ENCODE measurements at places on chromosomes 2 and 18.

DNA sequence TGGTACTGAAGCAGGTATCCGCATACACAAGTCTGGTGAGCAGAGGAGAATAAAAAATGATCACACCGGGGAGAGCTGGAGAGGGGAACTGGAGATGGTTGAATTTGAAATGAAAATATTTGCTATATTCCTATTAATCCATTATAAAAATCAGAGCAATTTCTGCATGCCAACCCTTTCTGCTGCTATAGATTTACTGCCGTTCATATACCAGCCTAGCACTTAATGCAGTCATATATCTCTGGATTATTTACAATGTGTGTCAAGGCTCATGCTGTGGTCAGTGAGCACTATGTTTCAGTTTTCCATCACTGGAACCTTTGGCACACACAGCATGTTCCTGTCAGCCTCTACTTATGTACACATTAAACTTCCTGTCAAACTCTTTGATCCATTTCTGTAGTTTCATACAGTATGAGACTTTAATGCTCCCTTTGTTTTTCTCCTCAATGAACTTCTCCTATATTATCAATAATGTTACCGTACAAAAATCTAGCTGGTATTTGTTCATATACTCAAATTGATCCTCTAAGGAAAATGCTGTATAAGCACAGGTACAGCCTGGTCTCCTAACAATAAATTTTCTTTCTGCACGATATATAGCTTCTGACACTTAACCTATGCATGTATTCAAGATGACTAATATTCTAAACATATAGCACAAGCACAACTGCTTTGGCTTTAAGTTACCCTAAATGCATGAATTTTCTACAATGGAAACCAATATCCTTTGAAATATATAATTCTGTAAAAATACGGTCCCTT lies 36.7 kb downstream of the FANCL start:
- DNase-seq = no peak

DNA sequence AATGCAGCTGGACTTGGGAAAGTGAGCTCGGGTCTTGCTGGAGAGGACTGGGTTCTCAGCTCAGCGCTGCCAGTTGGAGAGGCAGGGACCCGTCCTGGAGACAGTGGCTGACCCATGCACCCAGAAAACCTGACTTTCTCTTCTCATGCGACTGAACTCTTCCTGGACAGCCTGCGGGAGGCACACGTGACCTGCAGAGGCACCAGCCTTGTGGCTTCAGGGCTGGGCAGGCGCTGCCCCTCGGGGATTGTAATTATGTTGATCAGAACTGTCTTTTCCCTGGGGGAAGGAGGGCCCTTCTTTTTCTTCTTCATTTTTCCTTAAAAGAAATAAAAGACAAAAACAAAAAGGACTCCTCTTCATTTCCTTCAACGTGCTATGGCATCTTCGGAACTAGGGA lies 198.1 kb downstream of the VAPA start:
- no peak for DNase-seq

- no peak for DNase-seq
Observed at GRCh38 chr18:77572537-77572936, 322.9 kb downstream of the GALR1 start.

DNA sequence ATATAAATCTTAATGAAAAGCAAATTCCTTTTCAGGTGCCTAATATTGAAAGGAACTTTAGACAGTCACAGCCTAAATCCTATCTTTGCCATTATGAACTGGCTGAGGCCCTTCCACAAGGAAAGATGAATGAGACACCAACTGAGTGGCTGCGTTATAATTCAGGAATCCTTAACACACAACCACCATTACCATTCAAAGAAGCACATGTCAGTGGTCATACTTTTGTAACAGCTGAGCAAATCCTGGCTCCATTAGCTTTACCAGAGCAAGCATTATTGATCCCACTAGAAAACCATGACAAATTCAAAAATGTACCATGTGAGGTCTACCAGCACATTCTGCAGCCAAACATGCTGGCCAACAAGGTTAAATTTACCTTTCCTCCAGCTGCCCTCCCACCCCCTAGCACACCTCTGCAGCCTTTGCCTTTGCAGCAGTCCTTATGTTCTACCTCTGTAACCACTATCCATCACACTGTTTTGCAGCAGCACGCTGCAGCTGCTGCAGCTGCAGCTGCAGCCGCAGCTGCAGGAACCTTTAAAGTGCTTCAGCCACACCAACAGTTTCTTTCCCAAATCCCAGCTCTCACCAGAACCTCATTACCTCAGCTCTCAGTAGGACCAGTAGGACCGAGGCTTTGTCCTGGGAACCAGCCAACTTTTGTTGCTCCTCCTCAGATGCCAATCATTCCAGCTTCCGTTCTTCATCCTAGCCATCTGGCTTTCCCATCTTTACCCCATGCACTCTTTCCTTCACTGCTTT lies 340.1 kb downstream of the ZNF804A start:
- no peak for DNase-seq

GRCh38 chr2:112622528-112622849 lies 23.2 kb upstream of the SLC20A1 start:
- DNase-seq = no peak

DNA sequence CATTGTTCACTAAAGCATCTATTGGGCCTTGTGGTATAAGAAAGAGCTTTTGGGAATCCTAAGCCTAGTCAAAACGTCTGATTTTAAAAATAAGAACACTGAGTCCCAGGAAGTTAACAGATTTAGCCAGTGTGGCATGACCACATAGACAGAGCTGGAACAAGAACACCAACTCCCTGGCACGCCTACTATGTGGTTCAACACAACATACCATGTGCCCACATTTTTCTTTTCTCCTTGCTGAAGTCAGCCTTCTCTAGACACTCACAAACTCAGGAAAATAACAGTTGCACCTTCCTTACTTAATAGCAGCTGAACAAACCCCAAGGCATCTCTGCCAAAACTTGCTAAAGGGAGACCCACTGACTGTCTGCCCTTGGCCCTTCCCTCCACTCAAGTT lies 124.8 kb downstream of the C1D start:
- DNase-seq = no peak

DNA sequence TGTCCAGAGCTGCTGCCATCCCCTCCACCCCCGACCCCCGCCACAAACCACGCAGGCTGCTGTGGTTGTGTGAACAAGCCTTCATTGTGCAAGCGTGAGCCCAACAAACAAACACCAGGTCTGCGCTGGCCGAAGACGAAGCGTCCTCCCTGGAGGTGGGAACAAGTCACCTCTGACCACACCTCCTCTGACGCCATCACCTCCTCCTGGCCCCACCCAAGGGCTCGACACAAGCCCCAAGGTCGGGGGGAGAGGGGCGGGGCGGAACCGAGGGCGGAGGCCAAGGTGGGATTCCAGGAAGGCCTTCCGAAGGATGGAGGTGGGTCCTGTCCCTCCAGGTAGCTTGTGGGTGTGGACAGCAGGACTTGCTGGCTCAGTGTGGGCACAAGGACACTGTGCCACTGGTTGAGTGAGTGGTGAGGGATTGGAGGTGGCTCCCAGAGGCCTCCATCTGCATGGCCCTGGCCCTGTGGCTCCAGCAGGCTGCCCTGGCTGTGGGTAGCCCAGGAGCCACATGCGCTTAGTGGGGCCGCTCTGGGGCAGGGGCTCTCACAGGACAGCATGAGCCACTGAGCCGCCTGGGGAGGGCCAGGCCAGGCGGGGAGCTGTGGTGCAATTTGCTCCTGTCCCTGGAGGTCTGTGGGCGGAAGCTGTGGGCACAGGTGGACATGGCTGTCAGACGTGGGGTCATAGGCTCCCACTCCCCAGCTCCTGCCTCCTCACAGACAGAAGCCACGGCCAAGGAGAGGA lies 7.4 kb upstream of the GPR17 start:
- no peak for DNase-seq

DNA sequence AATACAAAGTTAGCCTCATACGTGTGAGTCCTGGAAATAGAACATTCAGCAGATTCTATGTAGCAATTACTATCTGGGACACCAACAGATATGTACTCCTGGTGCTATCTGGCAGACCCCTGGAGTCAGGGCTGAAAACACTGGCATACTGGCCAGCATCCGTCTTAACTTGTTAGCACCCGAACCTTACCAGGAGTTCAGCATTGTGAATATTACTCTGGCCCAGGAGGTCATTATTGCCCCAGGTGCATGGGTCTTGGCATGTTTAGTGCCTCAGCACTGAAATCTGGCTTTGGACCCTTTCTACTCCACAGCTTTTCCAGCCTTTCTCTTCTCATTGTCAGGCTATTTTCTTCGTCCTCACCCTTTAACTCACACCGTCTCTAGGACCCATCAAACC lies 11.9 kb upstream of the NDUFV2 start:
- DNase-seq = no peak

- no peak for DNase-seq
Observed at GRCh38 chr2:191173206-191173605, 22.4 kb upstream of the STAT4 start.

- no peak for DNase-seq
Observed at GRCh38 chr2:178990533-178991241, 59.2 kb downstream of the CCDC141 start.

- DNase-seq = no peak
Observed at GRCh38 chr18:42281124-42281523, 326.1 kb downstream of the PIK3C3 start.

GRCh38 chr2:100909534-100910081 lies 89.7 kb downstream of the NPAS2 start:
- no peak for DNase-seq

DNA sequence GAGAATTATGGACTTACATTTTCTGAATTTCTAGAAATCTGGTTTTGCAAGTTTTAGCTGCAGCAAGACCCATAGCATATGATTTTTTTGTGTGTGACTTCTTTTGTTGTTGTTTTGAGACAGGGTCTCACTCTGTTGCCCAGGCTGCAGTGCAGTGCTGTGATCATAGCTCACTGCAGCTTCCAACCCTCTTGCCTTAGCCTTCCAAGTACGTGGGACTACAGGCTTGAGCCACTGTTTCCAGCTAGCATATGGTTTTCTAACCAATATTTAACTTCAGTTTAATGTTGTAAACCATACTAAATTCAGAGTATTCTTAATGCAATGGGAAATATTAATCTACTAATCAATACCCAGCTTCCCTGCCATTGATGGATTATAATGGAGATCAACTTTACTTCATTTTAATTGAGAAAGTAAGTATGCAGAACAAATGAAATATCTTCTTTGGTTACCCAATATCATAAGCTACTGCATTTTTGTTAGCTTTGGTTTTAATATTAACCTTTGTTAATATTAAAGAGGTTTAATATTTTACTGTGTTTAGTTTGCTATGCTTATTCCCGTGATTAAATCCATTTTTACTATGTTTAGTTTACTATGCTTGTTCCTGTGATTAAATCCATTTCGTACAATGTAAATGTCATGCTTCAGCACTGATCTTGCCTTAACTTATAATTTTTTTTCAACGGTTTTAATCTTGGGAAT lies 273.4 kb upstream of the TMEFF2 start:
- no peak for DNase-seq

DNA sequence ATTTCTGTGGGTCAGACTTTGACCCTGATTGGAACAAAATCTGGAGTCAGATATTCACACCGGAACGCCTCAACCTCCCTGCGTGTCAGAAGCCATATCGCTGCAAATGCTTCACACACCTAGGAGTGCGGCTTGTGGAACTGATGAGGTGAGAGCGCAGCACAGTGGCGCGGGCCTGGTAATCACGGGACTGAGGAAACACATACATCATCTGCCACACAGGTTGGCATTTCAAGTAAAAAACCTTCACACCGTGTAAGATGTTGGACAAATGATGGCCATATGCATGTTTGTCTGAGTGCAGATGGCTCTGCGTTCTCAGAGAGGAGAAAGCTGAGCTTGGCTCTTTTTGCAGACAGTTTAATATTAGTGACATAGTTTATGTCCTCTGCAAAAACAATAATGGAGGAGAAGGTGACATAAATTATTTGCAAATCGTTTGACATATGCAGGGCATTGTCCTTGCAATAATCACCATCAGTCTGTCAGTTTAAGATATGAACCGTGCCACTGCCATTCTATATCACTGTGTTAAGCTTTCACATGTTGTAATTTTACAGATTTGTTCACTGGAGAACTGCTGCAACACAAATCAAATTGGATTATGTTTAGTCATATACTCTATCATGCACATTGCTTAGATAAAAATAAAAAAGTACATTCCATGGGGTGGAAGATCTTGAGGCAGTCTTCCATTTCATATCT lies 101.4 kb downstream of the MTX2 start:
- no peak for DNase-seq

DNA sequence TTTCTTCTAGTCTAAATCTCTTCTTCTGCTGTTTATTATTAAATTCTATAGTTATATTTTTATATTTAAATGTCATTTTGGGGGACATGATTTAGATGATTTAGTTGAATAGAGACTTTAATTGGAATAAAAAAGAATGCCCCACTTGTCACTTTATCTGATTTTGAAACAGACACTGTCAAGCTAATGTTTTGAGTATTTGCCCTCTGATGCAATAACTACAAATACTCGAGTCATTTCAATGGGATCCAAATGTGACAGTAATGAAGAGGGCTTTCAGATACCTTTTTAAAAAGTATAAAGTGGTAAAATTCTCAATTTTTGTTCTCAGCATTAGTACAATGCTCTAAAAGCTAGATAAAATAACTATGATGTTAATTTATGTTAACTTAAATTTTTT lies 257.3 kb upstream of the SESTD1 start:
- no peak for DNase-seq

GRCh38 chr2:131154647-131155046 lies 49.5 kb downstream of the PLEKHB2 start:
- no peak for DNase-seq

GRCh38 chr2:36731941-36732672 lies 35.6 kb downstream of the VIT start:
- DNase-seq = no peak

GRCh38 chr2:83109284-83109683 lies 1349.8 kb downstream of the SUCLG1 start:
- no peak for DNase-seq

- no peak for DNase-seq
Observed at GRCh38 chr2:173990245-173990644, 25.1 kb upstream of the SP3 start.

GRCh38 chr2:203225423-203226039 lies 13.3 kb upstream of the CYP20A1 start:
- DNase-seq = no peak

GRCh38 chr2:98541906-98542305 lies 66.4 kb downstream of the COA5 start:
- DNase-seq = no peak

DNA sequence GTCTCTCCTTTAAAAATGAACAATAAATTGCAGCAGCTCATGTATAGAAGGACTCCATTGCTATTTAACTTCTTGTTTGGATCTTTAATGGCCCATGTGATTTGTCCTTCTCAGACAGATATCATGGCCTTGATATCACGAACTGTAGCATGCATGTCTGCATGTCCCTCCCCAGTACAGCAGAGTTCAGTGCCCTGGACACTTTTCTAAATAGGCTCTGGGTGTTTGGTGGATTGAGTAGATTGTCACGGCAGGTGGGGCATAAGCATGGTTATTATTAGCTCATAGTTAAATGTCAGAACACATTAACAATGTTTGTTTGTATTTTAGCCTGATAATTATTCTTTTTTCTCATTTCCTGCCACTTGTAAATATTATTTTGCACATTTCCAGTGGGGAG lies 118.3 kb downstream of the LRRTM1 start:
- DNase-seq = no peak

DNA sequence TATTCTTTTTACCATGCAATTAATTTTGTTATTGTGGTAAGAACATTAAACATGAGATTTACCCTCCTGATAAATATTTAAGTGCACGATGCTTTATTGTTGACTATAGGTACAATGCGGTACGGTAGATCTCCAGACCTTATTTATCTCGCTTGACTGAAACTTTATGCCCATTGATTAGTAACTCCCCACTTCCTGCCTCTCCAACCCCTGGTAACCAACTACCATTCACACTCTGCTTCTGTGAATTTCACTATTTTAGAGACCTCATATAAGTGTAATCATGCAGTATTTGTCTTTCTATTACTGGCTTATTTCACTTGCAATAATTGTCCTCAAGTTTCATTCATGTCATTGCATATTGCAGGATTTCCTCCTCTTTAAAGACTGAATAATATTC lies 195.7 kb upstream of the ID2 start:
- DNase-seq = no peak

Measured in RCC 7860 (cell line).